SHP77 treated with DMSO at 0.1 percent for 48 hours (cell line): ENCODE measurements at places on chromosomes 1 and 21.

DNA sequence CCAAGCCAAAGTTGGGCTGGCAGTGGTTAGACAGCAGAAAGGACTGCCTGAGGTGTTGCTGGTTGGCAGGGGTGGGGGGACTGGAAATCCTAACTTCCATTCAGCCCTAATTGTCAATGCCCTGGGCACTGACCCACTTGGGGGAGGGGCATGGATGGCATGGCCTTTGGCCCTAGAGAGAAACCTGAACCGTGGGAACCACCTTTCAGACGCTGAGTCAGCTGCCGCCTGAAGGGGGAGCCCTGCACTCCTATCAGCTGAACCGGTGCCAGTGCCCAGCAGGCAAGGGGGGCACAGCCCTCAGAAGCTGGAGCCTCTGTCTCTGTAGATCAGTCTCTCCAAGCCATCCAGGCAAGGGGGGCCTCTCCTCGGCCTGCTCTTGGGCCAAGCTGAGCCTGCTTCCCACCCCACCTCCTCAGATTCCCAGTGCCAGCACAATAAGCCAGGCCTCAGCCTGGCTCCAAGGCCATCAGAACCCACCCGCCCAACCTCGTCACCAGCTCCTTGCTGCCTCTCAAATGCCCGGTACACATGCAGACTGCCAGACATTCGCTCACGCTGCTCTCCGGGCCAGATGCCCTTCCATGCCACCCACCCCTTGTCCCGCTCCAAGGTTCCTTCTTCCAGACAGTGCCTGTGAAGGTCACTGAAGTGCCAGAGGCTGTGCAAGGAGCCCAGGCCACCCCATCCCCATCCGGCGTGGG is 11.6 kb downstream of the TINAGL1 start:
- DNase-seq = peak; percentile 14

DNA sequence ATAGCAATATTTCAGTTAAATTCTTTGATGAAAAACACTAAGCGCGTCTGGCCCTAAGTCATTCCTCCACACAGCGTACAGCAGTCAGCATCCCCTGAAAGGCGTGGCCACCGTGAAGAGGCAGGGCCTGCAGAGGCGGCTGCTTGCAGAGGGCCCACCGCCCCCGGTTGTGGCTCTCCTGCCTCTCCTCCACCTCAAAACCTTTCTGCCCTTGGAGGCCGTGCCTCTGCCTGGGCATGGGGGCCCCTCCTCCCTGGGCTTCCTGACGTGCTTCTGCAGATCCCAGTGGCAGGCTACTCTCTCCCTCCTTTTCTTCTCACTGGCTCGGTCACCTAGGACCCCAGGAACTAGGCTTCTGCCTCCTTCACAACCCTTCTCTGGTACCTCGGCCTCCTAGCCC is 16.2 kb downstream of the CLSTN1 start:
- DNase-seq = no peak

DNA sequence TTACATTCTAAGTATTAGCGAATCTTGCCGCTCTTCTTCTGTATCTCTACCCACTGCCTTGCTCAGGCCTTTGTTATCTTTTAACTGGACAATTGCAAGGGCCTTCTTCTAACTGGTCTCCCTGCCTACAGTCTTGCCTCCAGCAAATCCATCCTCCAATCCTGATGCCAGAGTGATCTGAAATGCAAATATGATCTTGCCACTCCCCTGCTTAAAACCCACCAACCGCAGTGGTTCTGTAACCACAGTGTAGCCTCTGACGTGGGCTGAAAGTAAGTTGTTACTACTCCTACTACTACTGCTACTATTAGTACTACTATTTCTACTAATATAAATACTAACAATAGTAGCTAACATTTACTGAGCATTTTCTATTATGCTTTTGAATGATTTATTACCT is 12.4 kb downstream of the MOV10 start:
- no peak for DNase-seq

DNA sequence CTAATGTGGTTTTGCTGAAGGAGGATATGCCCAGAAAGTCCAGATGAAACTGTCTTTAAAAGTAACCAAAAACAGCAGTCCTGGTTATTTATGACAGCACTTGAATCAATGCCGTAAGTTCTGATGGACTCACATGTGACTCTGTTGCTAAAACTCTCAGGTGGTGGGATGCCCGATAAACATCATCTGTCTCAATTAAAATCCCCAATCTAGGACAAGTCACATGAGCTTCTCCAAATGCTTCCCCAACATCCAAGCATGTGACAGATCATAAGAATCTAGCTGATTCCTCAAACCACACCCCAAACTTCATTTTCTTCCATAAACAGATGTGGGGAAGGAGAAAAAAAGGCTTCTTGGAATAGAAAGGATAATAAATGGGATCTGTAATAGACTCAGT is 786 bp upstream of the CTSK start:
- no peak for DNase-seq

GRCh38 chr1:25668931-25669573 is 52.5 kb downstream of the MAN1C1 start:
- no peak for DNase-seq

DNA sequence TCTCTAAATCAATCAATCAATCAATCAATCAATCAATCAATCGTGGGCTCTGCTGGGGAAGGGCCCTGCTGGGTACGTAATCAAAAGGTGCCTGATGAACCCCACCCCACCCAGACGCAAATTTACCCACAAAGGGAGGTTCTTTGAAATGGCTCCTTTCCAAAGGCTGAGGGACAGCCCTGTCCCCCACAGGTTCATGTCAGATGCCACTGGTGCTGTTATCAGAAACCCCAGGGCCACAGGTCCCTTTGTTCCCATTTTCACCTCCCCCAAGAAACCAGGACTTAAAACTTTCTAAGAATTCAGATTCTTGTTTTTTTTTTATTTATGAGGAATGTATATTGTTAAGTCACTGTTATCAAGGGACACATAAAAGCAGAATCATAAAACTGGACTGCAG is 14.2 kb downstream of the CHRNB2 start:
- no peak for DNase-seq

DNA sequence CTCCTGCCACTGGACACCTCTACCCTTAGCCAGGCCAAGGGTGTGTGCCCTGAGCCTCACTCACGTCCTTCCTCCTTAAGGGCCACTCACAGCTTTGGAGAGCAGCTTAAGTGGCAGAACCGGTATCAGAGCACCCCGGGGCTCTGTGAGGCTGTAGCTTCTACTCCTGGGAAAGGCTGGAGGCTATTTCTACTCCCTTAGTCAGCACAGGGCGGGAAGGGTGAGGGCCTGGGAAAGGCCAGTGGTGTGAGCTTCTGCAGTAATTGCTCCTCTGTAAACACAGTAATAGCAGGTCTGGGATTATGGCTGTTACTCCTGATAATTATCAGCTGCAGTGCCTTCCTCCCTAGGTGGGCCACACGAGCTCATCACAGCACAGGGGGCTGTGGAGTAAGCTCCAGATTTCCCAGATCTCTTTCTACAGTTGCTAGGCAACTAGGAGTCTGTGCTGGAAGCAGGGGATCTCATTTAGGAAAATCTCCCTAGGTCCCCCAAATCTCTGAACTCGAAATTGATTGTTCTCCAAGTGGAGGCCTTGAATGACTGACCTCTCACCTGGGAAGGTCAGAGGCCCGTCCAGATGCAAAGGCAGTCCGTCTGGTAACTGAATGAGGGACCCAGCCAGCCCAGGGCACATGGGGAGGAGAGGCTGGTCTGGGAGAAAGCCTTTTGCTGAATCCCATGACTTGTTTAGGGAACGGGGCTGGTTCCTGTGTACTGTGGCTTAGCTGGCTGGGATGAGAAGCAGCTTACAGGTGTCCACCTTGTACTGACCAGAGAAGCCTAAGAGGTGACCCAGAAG is 29.3 kb downstream of the IER5 start:
- no peak for DNase-seq

DNA sequence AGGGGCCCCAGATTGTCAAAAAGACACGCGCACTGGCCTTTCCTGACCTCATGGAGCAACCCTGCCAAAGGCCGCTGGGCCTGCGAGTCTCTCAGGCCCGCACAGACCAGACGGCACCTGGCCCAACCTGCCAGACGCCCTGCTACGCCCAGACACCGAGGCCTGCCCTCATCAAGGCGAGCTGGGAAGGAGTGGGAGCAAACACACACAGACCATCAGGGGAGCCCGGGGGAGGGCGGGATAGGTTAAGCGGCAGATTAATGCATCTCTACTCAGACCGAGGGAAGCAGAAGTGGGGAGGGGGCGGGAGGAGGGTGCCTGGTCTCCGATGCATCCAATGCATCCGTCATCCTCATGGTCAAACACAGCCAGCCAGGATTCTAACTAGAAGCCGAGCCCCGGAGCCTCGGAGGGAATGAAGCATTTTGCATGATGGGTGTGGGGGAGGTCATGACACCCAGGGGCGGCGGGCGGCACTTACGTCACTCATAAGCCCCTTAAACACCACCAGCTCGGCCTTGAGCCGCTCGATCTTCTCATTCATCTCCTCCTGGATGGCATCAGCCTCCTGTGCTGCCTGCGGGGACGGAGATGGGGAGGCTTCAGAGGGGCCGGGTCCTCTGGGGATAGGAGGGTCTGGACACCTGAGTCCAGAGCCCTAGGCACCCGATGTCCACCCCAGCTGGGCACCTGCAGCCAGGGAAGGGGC is 17.0 kb upstream of the ALDH4A1 start:
- no peak for DNase-seq

DNA sequence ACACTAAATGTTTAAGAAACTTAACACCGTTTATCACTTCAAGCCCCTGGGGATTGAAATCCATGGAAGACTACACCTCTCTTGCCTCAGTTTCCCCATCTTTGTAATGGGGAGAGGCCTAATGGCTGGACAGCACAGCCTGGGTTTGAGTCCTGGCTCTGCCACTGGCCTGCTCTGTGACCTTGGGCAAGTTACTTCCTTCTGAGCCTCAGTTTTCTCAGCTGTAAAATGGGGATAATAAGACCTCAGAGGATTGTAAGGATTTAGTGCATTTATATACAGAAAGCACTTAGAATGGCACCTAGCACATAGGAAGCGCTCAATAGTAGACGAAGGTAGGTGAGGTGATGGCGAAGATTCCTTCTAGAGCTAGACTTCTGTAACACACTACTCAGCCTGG is 5.5 kb downstream of the AGTRAP start:
- no peak for DNase-seq

DNA sequence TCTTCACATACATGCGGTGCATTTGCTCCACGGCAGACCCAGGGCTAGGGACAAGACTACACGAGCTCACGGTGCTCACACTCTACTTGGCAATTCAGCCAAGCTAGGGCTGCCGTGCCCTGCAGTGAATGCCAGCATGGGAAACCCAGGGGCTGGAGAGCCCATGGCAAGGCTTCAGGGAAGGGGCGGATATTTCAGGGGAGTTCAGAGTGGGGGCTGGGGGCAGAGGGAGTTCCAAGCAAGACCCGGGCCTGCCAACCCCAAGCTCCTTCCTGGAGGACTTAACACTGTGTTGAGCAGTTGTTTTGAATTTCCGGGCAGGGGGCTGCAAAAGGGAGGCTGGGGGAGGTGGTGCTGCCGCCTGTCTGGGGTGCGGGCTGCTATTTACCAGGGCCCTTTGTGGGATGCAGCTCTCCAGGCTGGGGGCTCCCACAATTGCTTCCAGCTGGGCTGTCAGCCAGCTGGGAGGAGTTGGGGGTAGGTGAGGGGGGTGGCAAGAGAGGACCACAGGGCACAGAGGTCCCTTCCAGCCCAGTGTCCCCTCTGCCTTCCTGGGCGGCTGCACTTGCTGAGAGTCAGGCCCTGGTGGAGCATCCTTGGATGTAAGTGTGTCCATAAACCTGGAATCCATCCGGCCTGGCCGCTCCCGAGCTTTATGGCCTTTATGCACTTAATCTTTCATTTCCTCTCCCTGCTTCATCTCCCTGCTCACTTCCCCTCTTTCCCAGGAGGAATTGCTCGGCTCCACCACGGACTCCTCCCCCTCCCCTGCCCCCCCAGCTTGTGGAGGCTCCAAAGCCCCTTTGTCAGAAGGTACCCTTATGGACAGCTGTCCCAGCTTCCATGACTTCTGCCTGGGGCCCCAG is 55.8 kb upstream of the SSBP3 start:
- no peak for DNase-seq

DNA sequence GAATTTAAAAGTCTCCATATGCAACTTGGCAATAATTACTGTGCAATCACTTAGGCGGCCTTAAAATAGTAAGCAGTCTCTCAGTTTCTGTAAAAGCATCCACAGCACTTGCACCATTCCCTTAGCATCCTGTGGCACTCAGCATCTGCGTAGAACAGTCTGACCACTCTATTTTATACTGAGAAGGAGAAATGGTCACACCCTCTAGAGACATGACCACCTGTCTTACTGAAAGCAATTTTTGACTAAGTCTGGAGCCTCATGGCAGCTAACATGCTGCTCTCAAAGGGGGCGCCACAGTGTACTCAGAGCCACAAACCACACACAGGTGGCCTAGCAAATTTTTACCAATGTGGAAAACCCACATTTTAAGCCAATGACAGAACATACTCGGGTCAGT is 62.0 kb downstream of the KCNK1 start:
- DNase-seq = no peak

DNA sequence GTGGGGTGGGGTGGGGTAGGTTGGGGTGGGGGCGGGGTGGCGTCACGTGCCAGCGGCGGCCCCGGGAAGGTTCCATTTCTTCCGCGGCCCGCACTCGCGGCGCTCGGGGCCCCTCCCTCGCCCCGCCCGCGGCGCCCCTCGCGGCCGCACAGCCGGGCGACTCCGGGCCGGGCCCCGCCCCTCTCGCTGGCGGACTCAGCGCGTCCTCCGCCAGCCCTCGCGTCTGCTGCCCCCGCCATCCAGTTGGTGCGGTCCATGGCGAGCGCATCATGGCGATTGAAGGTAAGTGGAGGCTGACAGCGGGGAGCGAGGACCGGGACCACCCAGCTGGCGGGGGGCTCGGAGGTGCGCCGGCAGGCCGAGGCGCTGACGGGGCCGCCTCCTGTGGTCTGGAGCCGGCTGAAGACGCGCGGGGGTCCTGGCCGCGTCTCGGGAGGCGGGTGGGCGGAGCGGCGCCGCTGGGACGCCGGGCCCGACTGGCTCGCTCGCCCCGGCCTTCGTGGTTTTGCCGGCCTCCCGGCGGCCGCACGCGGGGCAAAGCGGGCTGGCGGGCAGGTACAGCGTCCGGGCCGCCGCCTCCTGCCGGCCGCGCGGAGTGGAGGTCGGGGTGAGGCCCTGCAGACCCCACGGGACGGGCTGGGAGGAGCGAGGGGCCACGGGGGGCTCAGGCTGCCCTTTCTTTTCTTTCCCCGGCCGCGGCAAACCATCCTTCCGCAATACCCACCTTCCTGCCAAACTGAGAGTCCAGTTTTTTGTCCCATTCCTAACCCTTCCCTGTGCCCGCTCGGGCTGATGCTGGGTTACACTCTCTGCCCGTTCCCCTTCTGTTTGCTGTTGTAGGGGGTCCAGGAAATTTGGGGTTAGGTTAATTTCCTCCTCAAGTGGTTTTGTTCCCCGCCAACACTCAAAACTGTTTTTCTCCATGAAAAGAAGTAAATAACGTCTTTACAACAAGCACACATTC is at the start of gene SYT14:
Gene SYT14 (plus strand): TSS at position 222 of the 964 bp plus-strand sequence. CDS start 48 bp downstream, at position 270.
- no peak for DNase-seq

GRCh38 chr1:41626146-41626545 is 141.7 kb upstream of the EDN2 start:
- no peak for DNase-seq
